NCI-H69 (cell line): ENCODE measurements at places on chromosomes 7 and 10.
A peak's percentile ranks its signal among the peaks of the same experiment; 100 is the strongest.

DNA sequence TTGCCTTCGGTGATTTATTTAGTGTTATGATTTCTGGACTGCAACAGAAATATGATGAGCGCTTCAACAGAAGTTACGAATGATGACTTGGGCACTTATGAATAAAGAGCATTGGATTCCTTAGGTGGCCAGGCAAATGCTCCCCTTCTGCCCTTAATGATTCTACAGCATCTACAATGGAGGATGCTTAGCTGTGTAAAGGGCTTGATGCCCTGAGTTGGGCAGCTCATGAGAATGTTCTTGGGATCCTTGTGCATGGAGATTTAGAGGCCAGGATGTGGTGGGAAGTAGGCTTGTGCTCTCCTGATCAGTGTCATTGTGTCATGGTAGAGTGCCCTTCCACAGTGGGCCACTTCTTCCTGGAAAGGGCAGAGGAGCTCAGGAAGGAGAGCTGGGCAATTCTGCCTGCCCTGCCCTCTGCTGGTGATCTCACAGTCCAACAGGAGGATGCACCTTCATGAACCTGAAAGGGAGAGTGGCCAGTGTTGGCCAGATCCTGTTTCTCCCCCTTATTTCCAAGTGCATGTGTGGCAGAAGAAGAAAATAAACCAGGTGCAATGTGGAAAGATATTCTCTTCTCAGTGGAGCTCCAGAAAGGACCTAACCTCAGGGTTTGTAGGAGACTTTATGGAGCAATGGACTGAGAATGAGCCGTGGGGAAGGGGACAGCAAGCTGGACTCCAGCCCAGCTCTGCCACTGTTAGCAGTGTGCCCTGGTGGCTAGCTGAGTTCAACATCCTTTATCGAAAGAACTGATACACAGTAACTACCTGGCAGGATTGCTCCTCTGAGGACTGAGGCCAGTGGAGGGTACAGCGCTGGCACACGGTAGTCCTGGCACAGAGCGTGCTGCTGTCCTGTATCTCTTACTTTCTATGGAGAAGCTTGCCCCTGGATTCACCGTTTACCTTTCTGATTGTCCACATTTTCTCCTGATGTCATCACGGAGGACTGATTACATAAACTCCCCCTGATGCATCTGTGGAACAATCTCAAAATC, 182.9 kb downstream of the BMPER start:
- DNase-seq: peak; percentile 30

GRCh38 chr10:56346845-56347415, 14.1 kb downstream of the ZWINT start:
- DNase-seq: peak; percentile 5

DNA sequence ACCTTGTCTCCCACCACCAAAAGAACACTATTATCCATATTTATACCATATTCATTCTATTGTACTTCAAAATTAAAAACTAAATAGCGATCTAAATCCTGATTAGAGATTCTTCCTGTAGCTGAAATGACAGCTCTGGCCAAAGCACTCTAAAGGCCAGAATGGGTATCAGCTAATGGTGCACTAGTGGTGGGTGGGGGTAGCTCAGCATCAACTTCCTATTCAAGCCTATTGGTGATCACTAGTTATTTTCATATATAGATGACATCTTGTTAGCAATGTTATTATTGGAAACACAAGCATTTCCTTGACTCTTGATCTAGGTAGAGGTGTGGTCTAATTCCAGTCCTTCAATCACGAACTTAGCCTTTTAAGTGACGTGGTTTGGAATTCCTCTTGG, 43.6 kb downstream of the TET1 start:
- no peak for DNase-seq

DNA sequence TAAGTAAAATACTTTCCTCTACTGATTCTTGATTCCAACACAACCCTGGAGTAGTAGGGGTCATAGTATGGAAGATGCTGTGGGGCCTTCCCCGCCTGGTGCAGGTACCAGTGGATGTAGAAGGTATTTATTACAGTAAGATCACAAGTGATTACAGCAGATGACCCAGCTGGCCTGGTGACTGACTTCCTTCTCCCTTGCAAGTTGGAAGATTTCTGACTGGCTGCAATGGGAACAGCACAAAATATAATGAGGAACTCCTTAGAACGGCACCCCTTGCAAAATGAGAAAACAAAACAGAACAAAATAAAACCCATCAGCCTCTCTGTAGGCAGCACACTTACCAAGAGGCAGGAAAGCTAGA, 61.7 kb upstream of the TARP start:
- no peak for DNase-seq

DNA sequence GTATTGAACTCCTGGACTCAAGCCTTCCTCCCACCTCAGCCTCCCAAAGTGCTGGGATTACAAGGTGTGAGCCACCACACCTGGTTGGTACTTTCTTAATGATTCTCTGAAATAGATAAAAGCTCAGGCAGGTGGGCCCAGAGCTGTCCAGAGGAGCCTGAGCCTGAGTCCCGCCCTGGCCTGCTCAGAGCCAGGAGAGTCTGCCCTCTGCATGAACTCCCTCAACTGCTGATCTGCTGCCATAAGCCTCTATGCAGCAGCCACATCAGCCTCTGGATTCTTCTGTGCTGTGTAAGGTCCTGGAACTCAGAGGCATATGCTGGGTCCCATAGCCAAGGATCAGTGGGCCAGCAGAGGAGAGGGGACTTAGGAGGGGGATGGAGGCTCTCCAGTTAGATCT, 23.1 kb upstream of the DDIT4 start:
- peak; percentile 21 for DNase-seq

DNA sequence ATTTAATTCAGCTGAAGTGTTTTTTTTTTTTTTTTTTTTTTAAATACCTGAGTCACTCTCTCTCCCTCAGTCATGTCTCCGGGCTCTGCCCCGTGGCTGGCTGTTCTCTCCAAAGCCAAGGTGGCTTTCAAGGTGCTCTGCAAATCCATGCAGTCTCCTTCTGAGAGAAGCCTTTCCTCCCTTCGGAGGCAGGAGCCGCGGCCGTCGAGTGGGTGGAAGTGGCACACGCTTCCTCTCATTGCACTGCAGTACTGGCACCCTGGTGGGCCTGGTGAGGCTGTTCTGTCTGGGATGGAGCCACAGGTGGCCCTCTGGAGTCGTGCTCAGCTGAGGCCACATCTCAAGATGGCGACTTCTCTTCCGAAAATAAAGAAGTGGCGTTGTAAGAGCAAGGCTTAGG, 221.8 kb downstream of the GLRX3 start:
- DNase-seq: no peak
